ENCODE measurements at places on chromosomes 6 and 20.

DNA sequence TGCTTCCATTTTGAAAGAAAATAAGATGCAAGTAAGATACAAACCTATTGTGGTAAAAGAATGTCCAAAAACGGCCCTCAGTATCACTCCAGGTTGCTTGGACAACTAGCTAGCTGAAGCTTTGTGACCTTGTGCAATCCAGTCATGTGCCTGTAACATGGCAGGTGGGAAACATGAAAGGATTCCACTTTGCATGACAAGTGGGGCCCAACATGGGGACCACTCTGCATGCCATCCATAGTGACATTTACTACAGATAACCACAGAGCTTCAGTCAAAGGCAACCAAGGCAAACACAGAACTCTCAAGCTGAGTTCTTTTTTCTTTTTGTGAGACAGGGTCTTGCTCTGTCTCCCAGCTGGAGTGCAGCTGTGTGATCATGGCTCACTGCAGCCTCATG is 15.8 kb upstream of the FBXO9 start:
- no peak for DNase-seq

- no peak for DNase-seq
These were observed 10.2 kb downstream of the WFDC3 start for GRCh38 chr20:45781391-45781931.

DNA sequence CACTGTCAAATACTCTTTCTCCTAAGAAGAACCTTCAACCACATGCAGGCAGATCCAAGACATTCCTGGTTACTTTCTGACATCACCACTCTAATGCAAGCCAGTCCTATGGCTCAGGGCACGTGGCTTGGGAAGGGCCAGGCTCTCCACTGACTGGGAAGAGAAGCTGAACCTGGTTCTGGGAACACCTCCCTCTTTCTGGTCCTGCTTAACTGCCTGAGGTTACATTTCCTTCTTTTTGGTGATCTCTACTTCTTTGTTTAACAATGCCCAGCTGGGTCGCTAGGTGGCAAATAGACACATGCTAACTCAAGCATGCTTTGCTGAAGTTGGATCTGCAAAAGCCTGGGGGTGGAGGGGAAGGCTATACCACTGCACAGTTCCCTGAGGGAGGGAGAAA is 249.8 kb downstream of the GMDS start:
- DNase-seq, result no peak

GRCh38 chr6:84019842-84020211 is 13.7 kb upstream of the MRAP2 start:
- DNase-seq, result no peak

DNA sequence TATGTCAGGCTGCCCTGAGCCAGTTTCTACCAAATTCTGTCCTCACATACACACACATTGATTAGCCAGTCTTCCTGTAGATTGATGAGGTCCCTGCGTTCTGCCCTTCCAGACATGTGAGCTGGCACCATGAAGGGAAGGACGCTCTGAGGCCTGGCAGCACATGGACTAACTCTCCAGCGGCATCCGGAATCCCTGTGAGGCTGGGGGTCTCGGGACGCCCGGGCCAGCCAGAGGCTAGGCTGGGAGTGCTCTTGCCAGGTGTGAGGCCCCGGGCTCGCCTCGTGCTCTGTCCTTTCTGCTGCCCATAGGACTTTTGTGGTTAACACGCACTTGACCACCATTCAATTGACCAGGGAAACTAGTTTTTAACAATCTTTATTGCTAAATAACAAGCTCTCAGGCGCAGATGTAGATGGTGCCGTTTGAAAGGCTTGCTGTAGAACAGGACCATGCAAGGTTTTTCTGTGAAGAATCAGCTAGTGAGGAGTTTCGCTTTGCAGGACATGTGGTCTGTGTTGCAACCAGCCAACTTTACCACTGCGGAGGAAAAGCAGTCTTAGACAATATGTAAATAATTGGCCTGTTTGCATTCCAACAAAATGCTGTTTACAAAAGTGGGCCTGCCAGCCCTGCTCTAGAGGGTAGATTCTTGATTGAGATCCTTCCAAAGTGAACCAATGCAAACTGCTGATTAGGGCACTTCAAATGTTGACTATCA is 29.3 kb downstream of the FOXF2 start:
- DNase-seq, result no peak

- no peak for DNase-seq
These were observed 165.8 kb upstream of the CITED2 start for GRCh38 chr6:139540276-139540675.

DNA sequence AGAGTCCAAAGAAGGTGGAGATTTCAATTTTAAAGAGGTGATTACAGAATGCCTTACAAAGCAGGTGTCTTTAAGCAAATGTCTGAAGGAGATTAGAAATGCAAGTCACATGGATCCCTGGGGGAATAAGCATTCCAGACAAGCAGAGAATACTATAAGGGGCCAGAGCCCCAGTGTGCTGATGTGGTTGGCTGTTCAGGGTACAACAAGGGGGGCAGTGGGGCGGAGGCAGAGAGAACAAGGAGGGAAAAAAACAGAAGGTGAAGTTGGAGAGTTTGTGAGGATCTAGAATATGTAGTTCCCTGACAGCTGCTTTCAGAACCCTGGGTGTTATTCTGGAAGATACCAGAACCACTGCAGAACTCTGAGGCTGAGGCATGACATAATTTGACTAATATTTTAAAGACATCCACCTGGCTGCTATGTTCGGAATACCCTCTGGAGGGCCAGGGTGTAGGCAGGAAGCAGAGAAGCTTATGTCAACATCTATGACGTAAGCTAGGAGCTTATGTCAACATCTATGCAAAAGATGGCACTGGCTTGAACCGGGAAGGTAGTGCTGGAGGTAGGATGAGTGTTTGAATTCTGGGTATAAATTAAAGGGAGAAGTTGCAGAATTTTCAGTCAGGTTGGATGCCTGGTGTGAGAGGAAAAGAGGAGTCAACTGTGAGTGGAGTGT is 276.3 kb upstream of the AGPAT4 start:
- no peak for DNase-seq

DNA sequence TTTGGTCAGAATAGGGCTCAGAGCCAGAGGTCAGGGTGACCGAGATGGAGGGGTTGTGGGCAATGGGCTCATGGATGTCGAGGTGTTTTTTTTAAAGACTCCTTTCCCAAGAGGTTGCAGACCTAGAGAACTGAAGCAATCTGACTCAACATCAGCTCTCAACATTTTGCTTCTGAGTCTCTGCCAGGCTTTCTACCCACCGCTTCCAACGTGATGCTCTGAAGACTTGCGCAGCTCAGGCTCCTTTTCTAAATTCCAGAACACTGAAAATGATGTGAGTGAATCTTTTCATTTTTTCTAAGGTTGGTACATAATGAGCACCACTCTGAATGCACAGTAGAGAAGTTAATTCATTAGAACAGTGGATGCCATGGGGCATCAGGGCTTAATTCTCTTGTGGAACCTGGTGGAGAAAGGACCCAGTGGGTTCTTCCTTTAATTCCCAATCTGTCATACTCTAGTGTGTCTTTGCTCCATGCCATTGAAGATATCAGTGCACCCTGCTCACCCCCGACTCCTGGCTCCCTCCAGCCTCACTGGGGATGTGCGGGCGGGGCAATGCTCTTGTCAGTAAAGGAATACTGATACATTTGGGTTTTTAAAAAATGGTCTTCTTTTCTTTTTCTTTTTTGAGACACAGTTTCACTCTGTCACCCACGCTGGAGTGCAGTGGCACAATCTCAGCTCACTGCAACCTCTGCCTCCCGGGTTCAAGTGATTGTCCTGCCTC is 17.0 kb upstream of the KIF13A start:
- DNase-seq, result no peak

DNA sequence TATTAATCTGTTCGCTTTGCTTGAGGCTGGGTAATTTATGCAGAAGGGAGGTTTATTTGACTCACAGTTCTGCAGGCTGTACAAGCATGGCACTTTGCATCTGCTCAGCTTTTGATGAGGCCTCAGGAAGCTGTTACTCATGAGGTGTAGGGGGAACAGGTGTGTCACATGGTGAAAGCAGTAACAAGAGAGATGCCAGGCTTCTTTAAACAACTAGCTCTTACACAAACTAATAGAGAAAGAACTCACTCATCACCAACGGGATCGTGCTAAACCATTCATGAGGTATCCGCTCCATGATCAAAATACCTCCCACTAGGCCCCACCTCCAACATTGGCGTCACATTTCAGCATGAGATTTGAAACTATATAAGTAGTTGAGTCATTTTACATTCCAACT is 34.4 kb upstream of the GCLC start:
- no peak for DNase-seq

DNA sequence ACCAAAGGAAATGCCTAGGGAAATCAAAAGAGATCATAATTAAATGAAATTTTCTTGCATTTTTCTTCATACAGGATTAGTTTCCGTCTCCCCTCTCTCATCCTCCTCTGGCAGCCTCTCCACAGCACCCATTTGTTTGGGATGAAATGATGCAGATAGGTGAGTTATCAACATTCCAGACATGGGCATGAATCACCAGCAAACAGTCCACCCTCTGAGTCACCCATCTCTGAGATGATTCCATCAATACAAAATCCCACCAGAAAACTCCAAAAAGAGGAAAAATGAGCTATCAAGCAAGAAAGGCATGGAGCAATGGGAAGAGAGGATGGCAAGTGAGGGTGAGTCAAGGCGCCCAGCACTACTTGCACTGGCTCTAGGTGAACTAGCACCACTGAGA is 11.4 kb downstream of the MC3R start:
- no peak for DNase-seq

DNA sequence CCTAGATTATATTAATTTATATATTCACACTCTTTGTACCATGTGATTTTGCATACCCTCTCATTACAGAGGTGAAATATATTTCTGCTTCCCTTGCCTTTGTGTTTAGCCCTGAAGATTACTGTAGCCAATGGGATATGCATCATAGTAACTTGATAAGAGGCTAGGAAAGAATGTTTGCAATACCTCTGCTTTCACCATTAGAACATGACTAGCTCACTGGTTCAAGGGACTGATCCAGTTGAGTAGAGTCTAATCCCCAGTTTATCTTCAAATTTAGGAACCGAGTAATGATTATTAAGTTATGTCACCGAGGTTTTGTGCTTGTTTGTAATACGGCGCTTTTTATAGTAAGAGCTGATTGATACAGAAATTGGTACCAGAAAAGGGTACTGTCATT is 552.6 kb upstream of the GJE1 start:
- no peak for DNase-seq

DNA sequence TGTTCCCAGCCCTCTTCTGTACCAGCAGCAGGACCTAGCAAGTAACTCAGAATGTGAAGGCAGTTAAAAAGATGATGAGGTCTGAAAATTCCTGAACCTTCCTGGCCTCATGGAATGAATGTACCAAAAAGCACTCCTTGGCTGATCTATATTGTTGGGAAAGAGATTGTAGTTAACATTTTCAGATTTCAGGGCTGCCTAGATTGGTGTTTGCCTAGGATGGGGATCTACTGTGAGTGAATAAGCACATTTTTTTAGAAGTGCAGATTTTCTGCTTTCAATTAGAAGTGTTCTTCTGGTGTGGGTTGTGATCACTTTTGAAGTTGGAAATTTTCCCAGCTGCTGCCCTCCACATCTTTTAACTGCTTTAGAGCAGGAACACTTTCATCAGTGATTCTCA is 6.2 kb downstream of the MYLIP start:
- DNase-seq, result no peak

DNA sequence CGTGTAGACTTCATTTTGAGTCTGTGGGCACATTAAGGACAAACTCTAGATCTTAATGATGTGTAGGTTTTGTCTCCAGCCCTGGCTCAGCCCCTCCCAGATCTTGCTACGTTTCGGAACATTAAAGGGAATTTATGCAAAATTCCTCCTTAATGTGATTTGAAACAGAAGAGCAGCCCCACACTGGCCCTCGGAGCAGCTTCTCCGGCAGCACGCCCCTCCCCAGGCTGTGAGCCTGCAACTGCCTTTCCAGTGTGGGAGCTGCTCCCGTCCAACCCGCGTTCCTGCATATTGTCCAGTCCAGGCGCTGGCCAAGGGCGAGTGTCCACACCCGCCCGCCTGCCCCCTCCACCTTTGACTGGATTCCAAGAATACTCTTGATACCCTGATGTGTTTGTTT is 257.2 kb downstream of the TAF4 start:
- no peak for DNase-seq

DNA sequence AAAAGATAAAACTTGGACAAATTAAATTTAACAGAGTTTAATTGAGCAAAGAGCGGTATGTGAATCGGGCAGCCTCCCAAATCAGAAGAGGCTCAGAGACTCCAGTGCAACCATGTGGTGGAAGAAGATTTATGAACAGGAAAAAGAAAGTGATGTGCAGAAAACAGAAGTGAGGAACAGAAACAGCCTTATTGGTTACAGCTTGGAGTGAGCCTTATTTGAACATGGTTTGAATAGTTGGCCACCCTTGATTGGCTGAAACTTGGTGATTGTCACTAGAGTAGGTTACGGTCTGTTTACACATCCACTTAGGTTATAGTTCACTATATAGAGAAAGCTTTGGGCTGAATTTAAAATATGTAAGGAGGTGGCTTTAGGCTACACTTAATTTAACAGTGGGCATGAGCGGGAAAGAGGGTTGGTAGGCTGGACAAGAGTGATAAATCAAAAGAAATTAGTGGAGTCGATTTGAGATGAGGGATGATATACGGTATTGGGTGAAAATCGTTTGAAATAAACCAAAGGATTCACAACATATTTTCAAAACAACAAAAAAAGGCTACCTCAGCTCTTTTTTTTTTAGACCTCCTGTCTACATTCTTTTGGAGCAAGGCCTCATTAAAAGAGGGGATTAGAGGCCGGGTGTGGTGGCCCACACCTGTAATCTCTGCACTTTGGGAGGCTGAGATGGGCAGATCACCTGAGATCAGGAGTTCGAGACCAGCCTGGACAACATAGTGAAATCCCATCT is 84.3 kb upstream of the PREP start:
- no peak for DNase-seq

GRCh38 chr20:31681128-31681727 is 41.4 kb downstream of the BCL2L1 start:
- DNase-seq, result no peak

GRCh38 chr6:139080255-139080920 is 51.8 kb downstream of the ABRACL start:
- no peak for DNase-seq

GRCh38 chr6:20458027-20458894 is 56.6 kb downstream of the E2F3 start:
- DNase-seq, result no peak

- no peak for DNase-seq
These were observed 32.9 kb upstream of the RIPK1 start for GRCh38 chr6:3035397-3035796.

Data from GOT3 (cell line).